ENCODE measurements at places on chromosomes 1 and 21. TPM values are rescaled to one million over a fixed set of nuclear protein-coding genes. Genes with fewer than 3 reads are reported as not detected.

The SLC45A3 gene
- polyA plus RNA-seq: 2.3 TPM

The GSTM5 gene
- polyA plus RNA-seq: 17.9 TPM

The S100A7A gene
- not detected for polyA plus RNA-seq

The GBP4 gene
- 3.1 TPM for polyA plus RNA-seq

The HPCA gene
- polyA plus RNA-seq: 0.12 TPM

The SPATA21 gene
- not detected for polyA plus RNA-seq

The GJA8 gene
- polyA plus RNA-seq: not detected

The LRRC53 gene
- not detected for polyA plus RNA-seq

The INAVA gene
- 2.2 TPM for polyA plus RNA-seq

The RGSL1 gene
- polyA plus RNA-seq: not detected

The GOLPH3L gene
- 20.2 TPM for polyA plus RNA-seq

The WNT3A gene
- not detected for polyA plus RNA-seq

The TAS1R1 gene
- polyA plus RNA-seq: 7.3 TPM

The SEMA4A gene
- polyA plus RNA-seq: 4.9 TPM

The FCGR2B gene
- 0.42 TPM for polyA plus RNA-seq

The SORT1 gene
- 30.3 TPM for polyA plus RNA-seq

The LTN1 gene
- 23.5 TPM for polyA plus RNA-seq

The CACNA1S gene
- 53.9 TPM for polyA plus RNA-seq

The PCAT6 gene
- 1.9 TPM for polyA plus RNA-seq

The CYP4Z1 gene
- not detected for polyA plus RNA-seq

The ADARB1 gene
- 25.2 TPM for polyA plus RNA-seq

The ANKRD35 gene
- polyA plus RNA-seq: 2.9 TPM

The OR2L13 gene
- not detected for polyA plus RNA-seq

The ANKRD65 gene
- polyA plus RNA-seq: 10.6 TPM

The OPTC gene
- not detected for polyA plus RNA-seq

The DTL gene
- 13.0 TPM for polyA plus RNA-seq

The MROH7 gene
- polyA plus RNA-seq: 1.4 TPM

The GJA4 gene
- polyA plus RNA-seq: 43.9 TPM

The DIO1 gene
- 0.10 TPM for polyA plus RNA-seq

The URB1 gene
- polyA plus RNA-seq: 13.5 TPM

The KISS1 gene
- 0.64 TPM for polyA plus RNA-seq

The NTMT2 gene
- 0.78 TPM for polyA plus RNA-seq

The WLS gene
- 73.0 TPM for polyA plus RNA-seq

The PPM1J gene
- 3.9 TPM for polyA plus RNA-seq

The TRIM62 gene
- 6.0 TPM for polyA plus RNA-seq

The ANGPTL1 gene
- 47.3 TPM for polyA plus RNA-seq

The MLLT11 gene
- polyA plus RNA-seq: 18.3 TPM

The PRELP gene
- 0.99 TPM for polyA plus RNA-seq

The E2F2 gene
- 5.0 TPM for polyA plus RNA-seq

The TNNI3K gene
- polyA plus RNA-seq: 0.69 TPM

The NAV1 gene
- 30.3 TPM for polyA plus RNA-seq
